Activated naive CD8-positive, alpha-beta T cell treated with anti-CD3 and anti-CD28 coated beads, Interleukin-2, amount 50 U/mL, for 24 hours (primary cell): ENCODE measurements at places on chromosomes 2 and 18.
A peak's percentile ranks its signal among the peaks of the same experiment; 100 is the strongest.

GRCh38 chr2:67948506-67948905 is 114.3 kb downstream of the C1D start:
- H3K27ac ChIP-seq = no peak overlapping the region
- H3K27me3 ChIP-seq = peaks cover 12% of the 10 kb centered on the region
- H3K4me3 ChIP-seq = no peak overlapping the region

DNA sequence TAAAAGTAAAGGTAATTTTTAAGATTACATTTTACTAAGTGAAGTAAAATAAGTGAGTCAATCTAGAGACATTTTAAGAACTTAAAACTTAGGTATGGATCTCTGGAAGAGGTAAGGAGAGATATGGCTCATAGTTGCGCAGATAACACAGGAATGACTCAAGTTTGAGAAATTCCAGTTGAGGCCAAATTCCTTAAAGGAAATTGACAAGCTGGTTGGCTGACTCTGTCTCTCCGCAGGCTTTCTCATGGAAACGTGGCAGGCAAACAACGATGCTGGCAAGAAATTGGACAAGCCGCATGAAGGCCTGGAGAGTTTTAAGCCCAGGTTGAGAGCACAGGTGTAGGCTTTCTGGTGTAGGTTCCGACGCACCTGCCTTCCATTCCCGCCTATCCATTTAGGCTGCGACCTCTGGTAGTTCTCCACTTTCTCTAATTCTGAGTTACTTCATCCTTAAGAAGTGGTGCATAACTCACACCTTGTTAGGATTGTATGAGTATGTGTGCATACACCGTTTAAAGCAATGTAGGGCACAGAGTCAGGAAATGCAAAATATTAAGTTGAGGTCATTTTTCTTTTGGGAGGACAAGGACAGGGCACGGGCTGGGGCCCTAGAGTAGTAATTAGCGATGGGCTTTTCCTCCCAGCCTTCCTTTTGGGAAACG is 589 bp upstream of the DAW1 start:
- H3K4me3 ChIP-seq = no peak overlapping the region
- peaks cover 30% of the 10 kb centered on the region for H3K27me3 ChIP-seq
- no peak for DNase-seq
- no peaks in the 10 kb centered on the region for H3K4me1 ChIP-seq
- H3K36me3 ChIP-seq = no peaks in the 10 kb centered on the region
- no peak overlapping the region for H3K27ac ChIP-seq

DNA sequence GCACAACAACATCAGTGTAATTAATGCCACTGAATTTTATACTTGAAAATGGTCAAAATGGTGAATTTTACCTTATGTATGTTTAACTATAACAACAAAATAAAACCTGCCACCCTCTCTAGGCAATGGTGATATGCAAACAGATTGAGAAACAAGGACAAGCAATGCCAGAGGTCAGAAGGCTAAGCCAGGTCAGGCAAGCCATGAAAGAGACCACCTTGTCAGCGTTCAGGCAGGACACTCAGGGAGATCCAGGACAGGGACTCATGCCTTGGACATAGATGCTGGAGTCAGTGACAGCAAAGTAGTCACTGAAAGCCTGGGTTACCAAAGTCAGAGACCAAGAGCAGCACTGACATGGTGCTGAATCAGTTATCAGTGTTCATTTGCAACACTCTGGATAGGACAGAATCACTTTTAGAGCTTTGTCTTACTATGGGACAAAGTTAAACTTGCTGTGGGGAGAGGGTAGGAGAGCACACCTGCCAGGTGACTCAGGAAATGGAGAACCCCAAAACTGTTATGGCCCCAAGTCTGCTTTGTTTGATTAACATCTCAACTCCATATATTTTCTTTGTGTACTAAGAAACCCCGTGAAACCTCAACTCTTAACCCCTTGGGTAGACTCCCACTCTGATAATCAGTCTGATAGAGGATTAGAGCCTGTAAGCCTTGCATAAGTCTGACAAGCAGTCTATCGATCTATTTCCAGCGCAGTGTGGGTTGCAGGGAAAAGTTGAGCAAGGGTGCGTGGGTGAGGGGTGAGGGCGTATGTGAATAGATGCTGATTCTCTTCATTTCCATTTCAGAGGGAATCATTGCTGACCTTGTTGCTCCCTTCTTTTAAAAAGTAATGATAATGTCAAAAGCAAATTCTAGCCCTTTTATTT is 48.7 kb upstream of the ZNF385B start:
- H3K4me3 ChIP-seq = no peak overlapping the region
- H3K36me3 ChIP-seq = no peaks in the 10 kb centered on the region
- H3K4me1 ChIP-seq = no peaks in the 10 kb centered on the region
- H3K27ac ChIP-seq = no peak overlapping the region

- H3K4me3 ChIP-seq = no peak overlapping the region
- H3K27ac ChIP-seq = no peak overlapping the region
Measured at GRCh38 chr2:128282976-128283810, 35.5 kb downstream of the HS6ST1 start.

- no peak overlapping the region for H3K4me3 ChIP-seq
- H3K4me1 ChIP-seq = no peaks in the 10 kb centered on the region
- DNase-seq = peak; percentile 65
- no peak overlapping the region for H3K27ac ChIP-seq
- H3K27me3 ChIP-seq = no peaks in the 10 kb centered on the region
- H3K36me3 ChIP-seq = peaks cover 56% of the 10 kb centered on the region
Measured at GRCh38 chr2:11784747-11785610, 38.5 kb downstream of the LPIN1 start.

DNA sequence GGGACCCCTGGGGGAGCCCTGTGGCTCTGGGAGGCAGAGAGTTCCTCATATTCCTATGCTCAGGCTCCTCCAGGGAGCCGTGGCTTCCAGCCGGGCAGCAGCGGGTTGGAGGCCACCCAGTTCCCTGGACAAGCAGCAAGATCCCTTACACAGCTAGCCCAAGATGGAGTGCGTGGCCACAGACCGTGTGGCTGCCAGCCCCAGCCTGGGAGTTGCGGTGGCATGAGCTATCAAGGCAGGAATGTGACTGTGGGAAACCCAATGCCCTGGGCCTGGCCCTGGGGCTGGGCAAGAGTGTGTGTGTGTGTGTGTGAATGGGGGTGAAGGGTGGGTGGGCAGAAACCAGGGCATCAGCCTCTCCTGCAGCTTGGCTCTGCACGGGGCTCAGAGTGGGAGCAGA is 130.5 kb downstream of the DYSF start:
- H3K4me1 ChIP-seq = no peaks in the 10 kb centered on the region
- no peak overlapping the region for H3K4me3 ChIP-seq
- no peak for DNase-seq
- no peak overlapping the region for H3K27ac ChIP-seq
- no peaks in the 10 kb centered on the region for H3K27me3 ChIP-seq
- H3K36me3 ChIP-seq = no peaks in the 10 kb centered on the region

DNA sequence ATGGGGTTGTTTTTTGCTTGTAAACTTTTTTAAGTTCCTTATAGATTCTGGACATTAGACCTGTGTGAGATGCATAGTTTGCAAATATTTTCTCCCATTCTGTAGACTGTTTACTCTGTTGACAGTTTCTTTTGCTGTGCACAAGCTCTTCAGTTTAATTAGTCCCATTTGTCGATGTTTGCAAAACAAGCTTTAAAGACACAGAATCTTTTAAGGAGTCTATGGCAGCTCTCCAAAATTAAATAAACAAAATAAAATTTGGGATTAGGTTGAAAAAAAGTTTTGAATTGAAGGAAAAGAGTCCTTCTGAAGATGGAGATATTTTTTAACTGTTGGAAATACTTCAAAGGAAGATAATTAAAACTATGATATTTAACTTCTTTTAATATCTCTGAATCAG is 88.8 kb downstream of the MAP3K20 start:
- peaks cover 5% of the 10 kb centered on the region for H3K27me3 ChIP-seq
- H3K4me3 ChIP-seq = no peak overlapping the region
- H3K4me1 ChIP-seq = no peaks in the 10 kb centered on the region
- H3K36me3 ChIP-seq = peaks cover 3% of the 10 kb centered on the region
- no peak for DNase-seq

GRCh38 chr2:237125967-237126366 is 40.3 kb downstream of the COPS8 start:
- no peak overlapping the region for H3K27ac ChIP-seq
- H3K4me3 ChIP-seq = no peak overlapping the region
- H3K4me1 ChIP-seq = peaks cover 3% of the 10 kb centered on the region
- no peak for DNase-seq

- H3K27me3 ChIP-seq = no peaks in the 10 kb centered on the region
- no peak overlapping the region for H3K27ac ChIP-seq
- no peak for DNase-seq
- no peaks in the 10 kb centered on the region for H3K36me3 ChIP-seq
- no peaks in the 10 kb centered on the region for H3K4me1 ChIP-seq
Measured at GRCh38 chr18:33541316-33541715, 36.7 kb upstream of the ASXL3 start.

- H3K27ac ChIP-seq = no peak overlapping the region
- no peak overlapping the region for H3K4me3 ChIP-seq
- H3K4me1 ChIP-seq = no peaks in the 10 kb centered on the region
- no peaks in the 10 kb centered on the region for H3K36me3 ChIP-seq
Measured at GRCh38 chr18:35871337-35871736, 101.1 kb upstream of the RMP24 start.
